Placental pericyte (primary cell): ENCODE measurements at places on chromosomes 6 and 20. TPM values are rescaled to one million over a fixed set of nuclear protein-coding genes. Genes with fewer than 3 reads are reported as not detected.

UBD gene
- not detected in 2 replicates for total RNA-seq

CALHM4 gene
- 0.14 TPM in 1 of 2 replicates, not detected in the other for total RNA-seq

GSTA3 gene
- not detected in 2 replicates for total RNA-seq

FOXP4 gene
- total RNA-seq, result 9.9 and 10.1 TPM in 2 replicates

KCNQ5 gene
- total RNA-seq, result 6.0 and 8.1 TPM in 2 replicates

SLC52A3 gene
- total RNA-seq, result not detected in 2 replicates

PI3 gene
- 0.44 TPM in 1 of 2 replicates, not detected in the other for total RNA-seq

CGA gene
- total RNA-seq, result not detected in 2 replicates

NDUFAF4 gene
- total RNA-seq, result 4.4 and 11.2 TPM in 2 replicates

POM121L2 gene
- not detected in 2 replicates for total RNA-seq

GHRH gene
- not detected in 2 replicates for total RNA-seq

NHSL1 gene
- 15.5 and 28.9 TPM in 2 replicates for total RNA-seq

NDRG3 gene
- total RNA-seq, result 15.1 and 25.9 TPM in 2 replicates

ANGPT4 gene
- not detected in 2 replicates for total RNA-seq

DNPH1 gene
- 33.1 and 43.1 TPM in 2 replicates for total RNA-seq

SLC25A27 gene
- 1.1 and 4.0 TPM in 2 replicates for total RNA-seq

RPP21 gene
- 29.5 and 31.4 TPM in 2 replicates for total RNA-seq

XKR7 gene
- total RNA-seq, result not detected in 2 replicates

ENPP1 gene
- total RNA-seq, result 12.5 and 67.4 TPM in 2 replicates

FAM83C gene
- not detected in 2 replicates for total RNA-seq

BTN2A1 gene
- total RNA-seq, result 30.8 and 39.0 TPM in 2 replicates

LAMA2 gene
- 25.5 and 193 TPM in 2 replicates for total RNA-seq

HLA-DOA gene
- total RNA-seq, result not detected in 2 replicates

KCNK17 gene
- not detected in 2 replicates for total RNA-seq

BEND3 gene
- total RNA-seq, result 2.8 and 4.6 TPM in 2 replicates

HLA-DMB gene
- 0.14 TPM in 1 of 2 replicates, not detected in the other for total RNA-seq

FAM209A gene
- not detected in 2 replicates for total RNA-seq

ZKSCAN8 gene
- 14.7 and 19.9 TPM in 2 replicates for total RNA-seq

KCNG1 gene
- total RNA-seq, result 24.9 and 61.6 TPM in 2 replicates

RSPO3 gene
- total RNA-seq, result 0.57 and 0.66 TPM in 2 replicates
